ENCODE measurements at places on chromosomes 13 and 19. TPM values are rescaled to one million over a fixed set of nuclear protein-coding genes. Genes with fewer than 3 reads are reported as not detected.

DNA sequence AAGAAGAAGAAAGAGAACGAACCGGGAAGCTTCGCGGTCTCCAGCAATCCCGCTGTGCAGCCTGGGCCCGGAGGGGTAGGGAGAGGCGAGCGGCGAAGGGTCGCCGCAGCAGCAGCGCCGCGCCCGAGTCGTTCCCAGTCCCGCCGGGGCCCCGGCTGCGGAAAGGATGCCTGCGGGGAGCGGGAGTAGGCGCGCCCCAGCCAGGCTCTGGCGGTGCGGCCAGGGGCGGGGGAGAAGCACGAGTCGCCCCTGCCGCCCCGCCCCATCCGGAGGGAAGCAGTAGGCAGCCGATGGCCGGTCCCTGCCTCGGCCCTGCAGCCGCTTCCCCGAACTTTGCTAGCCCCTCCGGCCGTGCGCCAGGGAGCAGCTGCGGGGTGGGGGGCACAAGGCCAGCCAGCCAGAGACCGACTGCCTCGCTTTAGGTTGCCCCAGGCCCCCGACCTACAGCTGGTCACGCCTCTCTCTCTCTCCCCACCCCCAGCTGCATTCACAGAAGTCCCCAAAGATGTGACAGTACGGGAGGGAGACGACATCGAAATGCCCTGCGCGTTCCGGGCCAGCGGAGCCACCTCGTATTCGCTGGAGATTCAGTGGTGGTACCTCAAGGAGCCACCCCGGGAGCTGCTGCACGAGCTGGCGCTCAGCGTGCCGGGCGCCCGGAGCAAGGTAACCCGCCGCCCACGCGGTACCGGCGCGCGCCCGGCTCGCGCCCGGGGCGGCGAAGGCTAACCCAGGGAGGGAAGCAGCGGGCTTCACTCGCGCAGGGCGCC lies 1.1 kb downstream of the VSTM2B start:
- H3K36me3 ChIP-seq: no peaks in the 10 kb centered on the region
- H3K4me3 ChIP-seq: peak overlapping the region; percentile 67
- peaks cover 28% of the 10 kb centered on the region for H3K4me1 ChIP-seq
- peaks cover 100% of the 10 kb centered on the region for H3K27me3 ChIP-seq
- no peak overlapping the region for H3K27ac ChIP-seq
- peak; percentile 68 for DNase-seq

The KLF1 gene
- total RNA-seq: 0.64 TPM

The LILRB5 gene
- total RNA-seq: not detected

DNA sequence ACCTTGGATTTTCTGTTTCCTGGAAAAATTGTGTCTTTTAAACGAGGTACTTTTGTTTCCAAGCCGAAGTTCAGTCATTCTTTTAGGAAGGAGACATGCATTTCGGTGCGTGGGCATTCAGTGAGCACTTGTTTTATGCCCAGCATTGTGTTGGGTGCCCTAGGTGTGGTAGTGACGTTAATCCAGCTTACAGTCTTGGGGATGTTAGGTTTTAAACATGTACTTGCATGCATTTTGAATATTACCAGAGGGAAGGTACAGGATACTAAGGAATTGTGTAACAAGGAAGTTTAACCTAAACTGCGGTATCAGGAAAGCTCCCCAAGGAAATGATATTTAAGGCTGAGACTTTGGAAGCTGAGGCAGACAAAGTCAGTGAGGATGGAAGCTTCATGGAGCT lies 66.3 kb downstream of the ARHGAP35 start:
- no peak overlapping the region for H3K27ac ChIP-seq
- no peaks in the 10 kb centered on the region for H3K36me3 ChIP-seq
- H3K4me1 ChIP-seq: peaks cover 17% of the 10 kb centered on the region
- no peaks in the 10 kb centered on the region for H3K27me3 ChIP-seq
- DNase-seq: no peak

GRCh38 chr19:40519352-40520322 lies 52.8 kb downstream of the SPTBN4 start:
- H3K36me3 ChIP-seq: no peaks in the 10 kb centered on the region
- DNase-seq: peak; percentile 74
- H3K27ac ChIP-seq: no peak overlapping the region
- H3K27me3 ChIP-seq: peaks cover 74% of the 10 kb centered on the region
- H3K4me3 ChIP-seq: peak overlapping the region; percentile 33
- no peaks in the 10 kb centered on the region for H3K4me1 ChIP-seq

DNA sequence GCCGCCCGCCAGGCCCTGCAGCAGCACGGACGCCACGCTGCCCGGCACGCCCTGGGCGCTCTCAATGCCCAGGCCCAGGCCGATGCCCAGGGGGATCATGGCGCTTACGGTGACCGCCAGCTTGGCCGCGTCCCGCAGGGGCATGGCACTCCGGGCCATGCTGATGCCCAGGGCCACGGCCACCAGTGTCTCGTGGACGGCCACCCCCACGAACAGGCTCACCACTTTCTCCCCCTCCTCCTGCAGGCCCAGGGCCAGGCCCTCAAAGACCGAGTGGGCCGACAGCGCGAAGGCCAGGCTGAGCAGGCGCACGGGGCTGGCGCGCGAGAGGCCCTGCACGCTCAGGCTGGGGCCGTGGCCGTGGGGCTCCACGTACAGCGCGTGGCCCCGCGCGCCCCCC lies 6.9 kb downstream of the SLC39A3 start:
- DNase-seq: no peak
- H3K27me3 ChIP-seq: peaks cover 3% of the 10 kb centered on the region
- H3K36me3 ChIP-seq: no peaks in the 10 kb centered on the region
- H3K4me3 ChIP-seq: no peak overlapping the region

- no peak overlapping the region for H3K4me3 ChIP-seq
- H3K27me3 ChIP-seq: no peaks in the 10 kb centered on the region
- no peak overlapping the region for H3K27ac ChIP-seq
- no peaks in the 10 kb centered on the region for H3K36me3 ChIP-seq
- no peak for DNase-seq
- H3K4me1 ChIP-seq: no peaks in the 10 kb centered on the region
Observed at GRCh38 chr13:104766319-104766718, 1700.1 kb upstream of the SLC10A2 start.

DNA sequence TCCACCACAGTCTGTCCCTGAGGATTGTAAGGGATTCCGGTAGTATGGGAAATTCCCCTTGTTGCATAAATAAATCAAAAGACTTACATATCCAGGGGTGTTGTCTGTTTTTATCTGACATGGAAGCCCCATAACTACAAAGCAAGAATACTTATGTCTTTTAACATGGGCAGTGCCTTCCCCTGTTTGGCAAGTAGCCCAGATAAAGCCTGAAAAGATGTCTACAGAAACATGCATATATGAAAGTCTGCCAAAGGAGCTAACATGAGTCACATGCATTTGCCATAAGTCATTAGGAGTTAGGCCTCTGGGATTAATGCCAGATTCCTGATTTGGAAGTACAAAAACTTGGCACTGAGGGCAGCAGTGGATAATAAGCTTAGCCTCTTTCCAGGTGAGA lies 62.1 kb downstream of the ZNF737 start:
- H3K27ac ChIP-seq: no peak overlapping the region
- no peaks in the 10 kb centered on the region for H3K27me3 ChIP-seq
- H3K36me3 ChIP-seq: no peaks in the 10 kb centered on the region
- no peaks in the 10 kb centered on the region for H3K4me1 ChIP-seq

GRCh38 chr13:59178344-59178743 lies 985.4 kb downstream of the DIAPH3 start:
- H3K4me3 ChIP-seq: no peak overlapping the region
- H3K27me3 ChIP-seq: no peaks in the 10 kb centered on the region
- peak; percentile 11 for DNase-seq
- no peaks in the 10 kb centered on the region for H3K36me3 ChIP-seq
- H3K27ac ChIP-seq: no peak overlapping the region
- H3K4me1 ChIP-seq: no peaks in the 10 kb centered on the region

- H3K4me3 ChIP-seq: no peak overlapping the region
- peaks cover 21% of the 10 kb centered on the region for H3K4me1 ChIP-seq
- no peak for DNase-seq
- no peaks in the 10 kb centered on the region for H3K27me3 ChIP-seq
- no peak overlapping the region for H3K27ac ChIP-seq
- H3K36me3 ChIP-seq: peaks cover 22% of the 10 kb centered on the region
Observed at GRCh38 chr13:106505732-106506131, 29.7 kb downstream of the EFNB2 start.

The IL17D gene
- total RNA-seq: 2.6 TPM

GRCh38 chr19:20162821-20163220 lies 4.2 kb upstream of the ZNF486 start:
- no peaks in the 10 kb centered on the region for H3K36me3 ChIP-seq
- no peak overlapping the region for H3K27ac ChIP-seq
- H3K4me1 ChIP-seq: no peaks in the 10 kb centered on the region
- no peaks in the 10 kb centered on the region for H3K27me3 ChIP-seq
- H3K4me3 ChIP-seq: no peak overlapping the region

The ZNF69 gene
- 62.4 TPM for total RNA-seq

DNA sequence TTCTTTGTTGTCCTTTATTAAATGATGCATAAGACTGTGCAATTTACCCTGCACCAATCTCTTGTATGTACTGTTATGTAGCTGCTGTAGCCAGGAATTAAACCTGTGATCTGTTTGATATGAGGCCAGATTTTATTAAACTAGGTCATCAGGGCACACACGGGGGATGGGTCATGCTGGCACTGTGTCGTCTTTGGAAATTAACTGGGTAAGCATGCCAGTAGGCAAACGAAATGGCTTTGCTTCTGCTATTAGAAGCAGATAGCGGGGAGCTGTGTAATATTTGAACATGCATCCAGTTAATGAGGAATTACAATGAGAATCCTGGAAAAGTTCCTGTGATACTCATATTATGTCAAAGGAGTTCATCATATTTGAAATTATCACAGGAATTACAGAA lies 23.5 kb downstream of the MTUS2 start:
- H3K4me1 ChIP-seq: no peaks in the 10 kb centered on the region
- no peak overlapping the region for H3K27ac ChIP-seq
- no peak overlapping the region for H3K4me3 ChIP-seq
- no peak for DNase-seq

DNA sequence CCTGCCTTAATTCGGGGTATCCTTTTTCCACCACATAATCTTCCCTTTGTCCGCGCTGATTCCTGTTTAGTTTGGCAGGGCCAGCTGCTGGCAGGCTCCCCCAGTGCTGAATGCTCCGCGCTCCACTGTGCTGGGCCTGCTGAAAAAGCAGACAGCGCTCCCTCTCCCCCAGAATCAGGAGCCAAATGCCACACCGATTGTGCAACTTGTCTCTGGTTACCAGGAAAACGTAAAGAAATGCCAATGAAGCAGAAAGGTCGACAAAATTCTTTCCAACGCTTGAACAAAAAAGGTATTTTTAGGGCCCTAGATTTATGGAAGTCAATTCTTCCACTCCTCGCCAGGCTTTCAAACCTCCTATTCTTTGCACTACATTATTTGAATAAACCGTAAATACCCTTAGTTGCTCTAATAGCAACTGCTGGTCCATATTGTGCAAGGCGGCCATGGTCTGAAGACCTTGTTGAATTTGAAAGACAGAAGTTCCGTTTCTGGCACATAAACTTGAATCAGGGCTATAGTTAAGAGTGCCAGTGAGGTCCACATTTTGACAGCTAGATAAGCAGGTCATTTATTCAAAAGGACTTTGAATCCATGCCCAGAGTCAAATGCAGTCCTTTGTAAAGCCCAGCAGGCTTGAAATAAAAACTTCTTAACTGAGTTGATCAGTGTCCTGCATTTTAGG lies 206.7 kb upstream of the RFC3 start:
- DNase-seq: peak; percentile 81
- H3K36me3 ChIP-seq: no peaks in the 10 kb centered on the region
- H3K4me3 ChIP-seq: peak overlapping the region; percentile 0
- peaks cover 52% of the 10 kb centered on the region for H3K4me1 ChIP-seq
- H3K27ac ChIP-seq: peak overlapping the region; percentile 93

- no peaks in the 10 kb centered on the region for H3K27me3 ChIP-seq
- no peaks in the 10 kb centered on the region for H3K4me1 ChIP-seq
- no peaks in the 10 kb centered on the region for H3K36me3 ChIP-seq
- DNase-seq: no peak
- no peak overlapping the region for H3K4me3 ChIP-seq
Observed at GRCh38 chr13:90428522-90429210, 918.8 kb upstream of the MIR17HG start.

DNA sequence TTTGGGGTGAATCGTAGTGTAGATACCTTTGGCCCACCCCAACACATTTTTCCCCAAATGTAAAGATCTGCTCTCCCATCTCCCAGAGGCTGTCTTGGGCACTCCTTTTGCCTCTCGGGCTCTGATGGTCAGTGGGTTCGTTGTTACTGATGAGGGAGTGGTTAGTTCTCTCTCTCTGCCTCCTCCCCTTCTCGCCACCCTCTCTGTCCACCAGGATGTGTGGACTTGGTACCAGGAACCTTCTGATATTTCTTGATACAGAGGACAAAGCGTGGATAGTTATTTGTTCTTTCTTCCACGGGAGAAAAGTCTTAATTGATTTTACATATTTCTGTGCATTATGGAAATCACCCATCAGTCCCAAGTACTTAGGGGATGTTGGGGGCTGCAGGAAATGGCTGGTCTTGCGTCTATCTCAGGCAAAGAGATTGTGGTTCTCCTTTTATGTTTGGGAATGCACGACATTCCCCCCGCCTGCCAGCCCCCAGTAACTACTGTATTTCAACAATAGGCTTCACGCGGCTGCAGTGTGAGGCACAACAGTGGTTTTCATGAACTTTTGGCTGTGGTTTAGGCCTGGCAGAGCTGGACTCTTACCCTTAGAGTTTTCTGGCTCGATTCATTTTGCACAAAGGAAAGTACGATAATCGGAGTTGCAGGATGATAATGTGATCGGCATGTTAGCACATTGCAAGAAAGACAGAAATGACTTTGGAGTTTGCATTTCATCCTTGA lies 79.0 kb upstream of the ZNF536 start:
- H3K27me3 ChIP-seq: no peaks in the 10 kb centered on the region
- no peak for DNase-seq
- H3K4me3 ChIP-seq: no peak overlapping the region

The TMIGD2 gene
- total RNA-seq: 0.19 TPM
